ENCODE measurements at places on chromosomes 6 and 20. TPM values are rescaled to one million over a fixed set of nuclear protein-coding genes. Genes with fewer than 3 reads are reported as not detected.

DNA sequence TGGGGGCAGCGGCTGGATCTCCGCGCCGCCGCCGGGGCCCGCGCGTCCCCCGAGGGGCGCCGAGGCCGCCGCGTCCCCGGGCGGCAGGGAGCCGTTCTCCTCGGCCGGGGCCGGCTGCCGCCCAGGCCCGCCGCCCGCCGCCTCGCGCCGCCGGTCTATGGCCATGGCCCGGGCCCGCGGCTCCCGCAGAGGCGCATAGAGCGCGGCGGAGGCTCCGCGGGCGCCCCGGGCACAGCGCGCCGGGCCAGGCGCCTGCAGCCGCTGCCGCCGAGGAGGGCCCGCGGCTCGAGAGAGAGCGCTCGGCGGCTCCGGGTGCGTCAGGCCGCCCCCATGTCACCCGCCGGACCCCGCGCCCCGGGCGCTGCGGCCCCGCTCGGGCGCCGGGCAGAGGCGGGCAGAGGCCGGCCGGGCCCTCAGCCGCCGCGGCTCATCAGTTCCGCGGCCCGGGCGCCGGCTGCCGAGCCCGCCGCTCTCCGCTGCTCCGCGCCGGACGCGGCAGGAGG, 404 bp downstream of the SLC22A23 start:
- no peak for DNase-seq

GTSF1L gene
- not detected for total RNA-seq

MATN4 gene
- not detected for total RNA-seq

DNA sequence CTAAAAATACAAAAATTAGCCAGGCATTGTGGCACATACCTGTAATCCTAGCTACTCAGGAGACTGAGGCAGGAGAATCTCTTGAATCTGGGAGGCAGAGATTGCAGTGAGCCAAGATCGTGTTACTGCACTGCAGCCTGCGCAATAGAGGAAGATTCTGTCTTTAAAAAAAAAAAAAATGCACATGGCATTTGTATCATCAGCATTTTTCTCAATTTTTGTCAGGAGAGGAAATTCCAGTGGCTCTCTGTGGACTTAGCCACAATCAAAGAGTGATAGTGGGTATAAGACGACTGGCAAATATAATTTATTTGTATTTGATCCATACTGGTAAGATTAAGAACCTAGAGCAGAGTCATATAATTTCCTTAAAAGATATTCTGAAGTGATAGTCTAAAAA, 28.6 kb downstream of the DEFB114 start:
- DNase-seq, result no peak

DNA sequence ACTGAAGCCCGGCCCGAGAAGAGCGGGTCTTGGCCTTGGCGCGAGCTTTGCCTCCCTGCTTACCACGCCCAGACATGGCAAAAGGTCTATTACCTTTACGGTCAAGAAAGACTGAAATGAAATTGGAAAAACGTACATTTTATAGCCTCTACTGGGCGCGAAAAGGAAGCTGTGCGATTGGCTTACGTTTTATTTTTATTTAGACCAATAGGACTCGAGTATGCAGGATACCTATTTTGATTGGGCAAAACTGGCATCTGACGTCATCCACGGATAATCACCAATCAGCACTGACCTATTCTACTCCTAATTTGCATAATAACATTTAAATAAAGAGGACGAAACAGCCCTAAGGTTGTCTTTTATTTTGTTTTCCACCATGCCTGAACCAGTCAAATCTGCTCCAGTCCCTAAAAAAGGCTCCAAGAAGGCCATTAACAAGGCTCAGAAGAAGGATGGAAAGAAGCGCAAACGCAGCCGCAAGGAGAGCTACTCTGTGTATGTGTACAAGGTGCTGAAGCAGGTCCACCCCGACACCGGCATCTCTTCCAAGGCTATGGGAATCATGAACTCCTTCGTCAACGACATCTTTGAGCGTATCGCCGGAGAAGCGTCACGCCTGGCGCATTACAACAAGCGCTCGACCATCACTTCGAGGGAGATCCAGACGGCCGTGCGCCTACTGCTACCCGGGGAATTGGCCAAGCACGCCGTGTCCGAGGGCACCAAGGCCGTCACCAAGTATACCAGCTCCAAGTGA, 97.4 kb downstream of the OR2B2 start:
- peak; percentile 69 for DNase-seq

DNA sequence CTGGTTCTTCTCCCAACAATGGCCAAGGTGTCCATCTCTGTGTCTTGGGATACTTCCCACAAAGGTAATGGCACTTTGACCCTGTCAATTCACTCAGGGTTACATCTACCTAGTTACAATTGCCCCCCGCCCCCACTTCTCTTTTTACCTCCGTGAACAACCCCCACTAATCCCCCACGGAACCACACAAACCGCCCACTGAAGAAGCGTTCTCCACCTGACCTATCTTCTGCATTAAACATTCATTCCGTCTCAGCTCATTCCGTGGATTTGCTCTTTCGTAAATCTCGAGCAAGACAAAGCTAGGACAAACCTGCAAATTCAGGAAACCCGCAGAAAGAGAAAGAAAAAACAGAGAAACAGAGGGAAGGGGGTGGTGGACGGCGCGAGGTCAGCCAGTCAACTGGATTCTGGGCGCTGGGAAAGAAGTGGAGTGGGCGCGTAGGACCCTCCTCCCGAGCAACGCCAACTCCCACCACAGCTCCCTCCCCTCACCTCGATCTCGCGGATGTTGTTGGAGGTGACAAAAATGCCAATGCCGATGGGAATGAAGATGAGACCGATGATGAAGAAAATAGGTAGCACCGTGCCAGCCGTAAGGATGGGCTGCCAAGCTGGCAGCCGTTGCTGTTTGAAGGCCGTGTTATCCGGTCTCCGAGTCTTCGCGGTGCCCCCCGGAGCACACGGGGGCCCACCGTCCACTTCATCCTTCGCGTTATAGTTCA, 523 bp downstream of the TMEM30A start:
- no peak for DNase-seq

GRCh38 chr6:21868226-21868625, 274.7 kb downstream of the SOX4 start:
- no peak for DNase-seq

KCNB1 gene
- total RNA-seq, result 2.0 TPM

DNA sequence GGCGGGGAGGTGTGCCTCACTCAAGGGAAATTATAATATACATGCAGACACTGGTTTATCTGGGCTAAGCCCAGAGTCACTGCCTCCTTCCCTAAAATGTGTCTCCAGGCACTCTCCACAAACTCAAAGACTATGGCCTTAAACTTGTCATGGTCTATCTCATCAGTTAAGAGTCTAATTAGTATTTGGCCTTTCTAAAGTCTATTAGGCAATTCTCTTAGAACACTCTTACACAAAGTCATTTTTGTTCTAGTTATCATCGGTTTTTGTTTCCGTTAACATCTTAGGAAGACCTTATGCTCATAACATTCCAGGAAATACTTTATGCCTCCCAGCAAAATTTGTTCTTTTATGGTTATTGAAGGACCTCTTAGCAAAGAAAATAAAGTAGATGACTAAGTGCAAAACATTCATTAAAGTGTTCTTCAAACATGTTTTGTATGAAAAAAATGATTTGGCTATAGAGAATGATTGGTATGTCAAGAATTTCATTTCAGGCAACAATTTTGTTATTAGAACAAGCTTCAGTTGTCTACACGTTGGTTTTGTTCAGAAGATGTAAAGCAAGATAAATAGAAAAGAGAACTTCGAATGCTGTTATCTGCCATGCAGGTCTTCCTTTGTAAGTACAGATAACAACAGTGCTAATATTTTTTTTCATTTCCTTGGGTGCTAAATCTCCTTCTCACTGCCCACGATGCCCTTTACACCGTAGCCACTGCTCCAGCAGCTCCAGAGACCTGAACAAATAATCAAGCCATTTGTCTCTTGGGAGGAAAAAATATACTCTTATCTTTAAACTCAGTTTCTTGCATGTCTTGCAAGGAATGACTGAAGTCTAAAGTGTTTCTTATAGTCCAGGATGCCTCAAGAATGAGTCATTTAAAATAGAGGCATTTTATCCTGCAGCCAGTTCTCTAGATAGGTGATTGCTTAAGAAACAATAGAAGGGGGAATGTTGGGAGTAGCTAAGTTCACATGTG, 170.4 kb downstream of the HTR1B start:
- no peak for DNase-seq

DNA sequence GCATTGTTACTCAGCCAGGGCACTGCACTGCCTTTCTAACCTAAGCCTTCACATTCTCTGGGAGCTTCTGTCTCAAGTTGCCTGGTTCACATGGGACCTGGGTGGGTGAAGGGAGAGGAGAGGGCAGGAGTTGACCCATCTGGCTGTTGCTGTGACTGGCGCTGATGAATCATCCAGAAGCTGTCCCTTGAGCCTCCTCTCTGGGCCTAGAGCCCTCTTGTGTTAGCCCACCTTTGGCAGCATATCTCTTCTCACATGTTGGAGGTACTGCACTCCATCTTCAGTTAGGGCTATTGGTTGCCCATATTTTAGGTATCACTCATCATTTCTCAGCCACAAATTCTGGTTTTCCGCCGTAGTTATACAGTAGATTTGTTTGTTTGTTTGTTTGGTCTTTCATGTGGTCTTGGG, 19.8 kb downstream of the XRN2 start:
- DNase-seq, result no peak

- DNase-seq, result no peak
Measured at GRCh38 chr6:67683960-67684359, 951.1 kb upstream of the ADGRB3 start.

C6orf15 gene
- total RNA-seq, result not detected

ELOVL2 gene
- total RNA-seq, result not detected

GRCh38 chr6:156190270-156190669, 586.9 kb upstream of the ARID1B start:
- DNase-seq, result no peak

GRCh38 chr20:35902545-35902941, 51.8 kb downstream of the SCAND1 start:
- no peak for DNase-seq

- no peak for DNase-seq
Measured at GRCh38 chr20:54073288-54073687, 2.9 kb upstream of the BCAS1 start.

GRCh38 chr20:12825226-12825595, 183.6 kb upstream of the SPTLC3 start:
- no peak for DNase-seq

POM121L2 gene
- total RNA-seq, result not detected

DNA sequence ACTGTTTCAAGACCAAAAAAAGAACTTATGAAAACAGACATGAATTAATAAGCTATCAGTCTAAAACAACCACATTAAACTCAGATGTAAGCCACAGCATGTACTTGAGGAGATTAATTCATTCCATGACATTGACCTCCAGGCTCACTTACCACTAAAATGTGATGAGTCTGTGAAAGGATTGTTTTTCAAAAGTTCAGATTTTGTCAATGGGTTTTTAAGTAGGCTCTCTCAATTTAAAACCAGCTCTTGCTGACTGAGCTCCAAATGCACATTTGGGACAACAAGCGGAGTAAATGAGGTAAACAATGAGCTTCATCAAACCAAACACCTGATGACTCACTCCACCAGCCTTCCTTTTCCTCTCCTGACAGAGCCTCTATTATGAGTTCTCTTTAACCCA, 197.0 kb downstream of the SIM1 start:
- DNase-seq, result no peak

GRCh38 chr6:54194067-54194466, 82.8 kb downstream of the MLIP start:
- no peak for DNase-seq

All from left colon (tissue), 2 donors.